NCI-H774 (cell line): ENCODE measurements at places on chromosomes 11 and 22.
A peak's percentile ranks its signal among the peaks of the same experiment; 100 is the strongest.

- DNase-seq: no peak
Observed at GRCh38 chr11:25961539-25961938, 370.4 kb upstream of the ANO3 start.

GRCh38 chr11:117839380-117839881 is 14.9 kb upstream of the FXYD2 start:
- no peak for DNase-seq

DNA sequence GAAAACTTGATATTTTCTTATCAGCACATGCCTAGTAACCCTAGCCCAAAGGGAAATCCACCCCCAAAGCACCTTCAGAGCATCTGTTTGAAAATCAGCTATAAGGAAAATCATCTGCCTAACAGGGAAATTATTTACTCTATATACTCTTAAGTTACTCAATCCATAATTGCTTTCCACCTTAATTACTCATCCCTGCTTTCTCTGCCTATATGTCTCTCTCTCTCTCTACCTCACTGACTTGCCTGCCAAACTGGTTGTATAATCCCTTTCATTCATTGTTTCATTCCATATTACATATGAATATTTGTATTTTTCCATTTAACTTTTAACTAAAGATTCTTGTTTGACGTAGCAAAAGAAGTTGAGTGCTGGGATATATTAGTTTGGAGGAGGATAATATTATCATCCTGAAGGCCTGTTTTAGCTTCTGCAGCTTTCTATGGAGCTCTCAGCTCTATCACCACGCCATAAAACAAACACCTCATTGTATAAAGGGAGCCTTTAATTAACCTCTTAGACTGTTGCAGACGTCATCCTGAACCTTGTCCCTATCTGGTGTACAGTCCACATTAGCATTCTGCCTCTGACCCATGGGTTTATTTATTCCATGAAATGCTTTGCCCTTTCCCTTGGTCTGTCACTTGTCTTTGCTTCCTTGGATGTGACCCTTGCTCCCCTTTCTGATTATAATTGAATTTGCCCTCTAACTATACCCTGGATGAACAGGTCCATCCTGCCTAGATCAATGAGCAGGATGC is 98.9 kb downstream of the INSC start:
- DNase-seq: no peak

DNA sequence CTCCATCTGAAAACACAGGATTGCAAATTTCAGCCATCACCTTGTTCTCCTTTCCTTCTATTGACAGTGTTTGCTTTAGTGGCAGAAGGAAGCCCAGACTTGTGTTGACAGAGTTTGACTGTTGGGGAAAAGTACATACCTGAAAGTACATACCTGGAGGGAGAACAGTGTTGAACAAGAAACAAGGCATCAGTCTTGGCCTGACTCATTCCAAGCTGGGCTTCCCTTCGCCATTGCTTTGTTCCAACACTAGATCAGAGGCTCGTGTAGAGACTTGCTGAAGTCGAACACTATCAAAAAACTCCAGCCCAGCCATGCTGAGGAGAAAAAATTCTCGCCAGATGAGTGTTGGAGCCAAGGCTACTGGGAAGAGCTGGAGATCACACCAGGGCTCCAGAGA is 133.4 kb downstream of the BBOX1 start:
- peak; percentile 50 for DNase-seq

DNA sequence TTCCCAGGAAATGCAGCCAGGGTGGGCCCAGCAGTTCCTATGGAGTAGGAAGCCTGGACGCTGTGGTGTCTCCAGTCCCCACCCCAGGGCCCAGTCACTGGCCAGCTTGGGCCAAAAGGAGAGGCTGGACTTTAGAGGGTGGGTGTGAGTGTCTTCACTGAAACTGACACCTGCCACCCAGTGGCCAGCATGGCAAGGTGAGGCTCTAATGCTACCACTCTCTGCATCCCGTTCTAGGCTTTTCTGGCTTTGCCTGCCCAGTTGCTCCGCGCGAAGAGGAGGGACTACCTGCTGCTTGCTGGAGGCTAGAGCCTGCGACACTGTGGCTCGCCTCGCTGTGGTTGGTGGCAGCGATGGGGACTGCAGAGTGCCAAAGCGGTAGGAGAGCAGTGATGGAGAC is 35.4 kb downstream of the C22orf42 start:
- DNase-seq: no peak

GRCh38 chr22:36386351-36386899 is 1.3 kb downstream of the MYH9 start:
- DNase-seq: no peak

- DNase-seq: no peak
Observed at GRCh38 chr22:41215409-41215808, 10.3 kb downstream of the L3MBTL2 start.

DNA sequence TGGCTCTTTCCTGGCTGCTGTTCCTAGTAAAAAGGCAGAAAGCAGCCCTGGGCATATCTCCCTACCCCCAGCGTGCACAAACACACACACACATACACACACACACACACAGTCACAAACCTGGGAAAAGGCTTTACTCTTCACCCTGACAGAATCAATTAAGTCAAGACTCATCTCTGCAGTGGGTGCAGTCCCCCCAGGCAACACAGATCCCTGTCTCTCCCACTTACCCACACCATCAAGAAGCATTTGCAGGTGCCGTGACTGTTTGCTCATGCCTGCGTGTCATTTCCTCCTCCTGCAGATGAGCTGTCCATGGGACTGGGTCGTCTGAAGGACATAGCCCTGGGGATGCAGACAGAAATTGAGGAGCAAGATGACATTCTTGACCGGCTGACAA is 28.6 kb downstream of the SNAP29 start:
- no peak for DNase-seq

DNA sequence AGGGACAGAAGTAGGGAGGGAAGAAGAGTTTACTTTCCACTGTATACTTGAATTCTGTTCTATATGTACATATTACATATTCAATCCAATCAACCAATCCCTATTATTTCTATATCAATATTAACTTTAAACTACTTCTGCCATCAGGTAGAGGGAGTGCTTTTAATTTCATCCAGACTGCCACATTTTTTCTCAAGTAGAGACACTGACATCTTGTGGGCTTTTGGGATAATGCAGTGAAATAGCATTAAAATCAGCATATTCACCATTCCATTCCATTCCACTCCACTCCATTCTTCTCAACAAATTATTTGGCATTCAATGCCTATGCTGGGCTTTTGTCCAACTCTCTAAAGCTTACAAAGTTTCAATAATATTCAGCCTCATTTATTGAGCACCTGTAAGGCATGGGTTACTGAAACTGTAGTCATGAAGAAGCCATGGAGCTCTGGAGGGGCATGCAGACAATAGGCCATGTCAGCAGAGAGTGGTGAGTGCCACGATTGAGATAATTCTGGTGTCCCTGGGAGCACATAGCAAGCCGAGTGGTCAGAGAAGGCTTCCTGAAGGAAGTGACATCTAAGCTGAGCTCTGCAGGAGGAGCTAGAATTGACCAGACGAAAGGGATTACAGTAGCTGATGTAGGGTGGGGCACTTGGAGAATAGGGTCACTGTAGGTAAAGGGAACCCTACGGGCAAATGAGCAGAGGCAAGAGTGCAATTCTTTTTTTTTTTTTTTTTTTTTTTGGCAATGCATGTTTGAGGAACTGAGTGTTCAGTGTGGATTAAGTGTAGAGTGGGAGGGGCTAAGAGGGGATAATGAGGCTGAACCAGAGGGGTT is 12.8 kb upstream of the CLPB start:
- peak; percentile 43 for DNase-seq

GRCh38 chr11:64449381-64450167 is 90.6 kb downstream of the RPS6KA4 start:
- peak; percentile 54 for DNase-seq

GRCh38 chr22:36145881-36146280 is 14.7 kb downstream of the APOL3 start:
- DNase-seq: no peak

- DNase-seq: no peak
Observed at GRCh38 chr22:42184852-42185251, 54.2 kb upstream of the CYP2D6 start.

DNA sequence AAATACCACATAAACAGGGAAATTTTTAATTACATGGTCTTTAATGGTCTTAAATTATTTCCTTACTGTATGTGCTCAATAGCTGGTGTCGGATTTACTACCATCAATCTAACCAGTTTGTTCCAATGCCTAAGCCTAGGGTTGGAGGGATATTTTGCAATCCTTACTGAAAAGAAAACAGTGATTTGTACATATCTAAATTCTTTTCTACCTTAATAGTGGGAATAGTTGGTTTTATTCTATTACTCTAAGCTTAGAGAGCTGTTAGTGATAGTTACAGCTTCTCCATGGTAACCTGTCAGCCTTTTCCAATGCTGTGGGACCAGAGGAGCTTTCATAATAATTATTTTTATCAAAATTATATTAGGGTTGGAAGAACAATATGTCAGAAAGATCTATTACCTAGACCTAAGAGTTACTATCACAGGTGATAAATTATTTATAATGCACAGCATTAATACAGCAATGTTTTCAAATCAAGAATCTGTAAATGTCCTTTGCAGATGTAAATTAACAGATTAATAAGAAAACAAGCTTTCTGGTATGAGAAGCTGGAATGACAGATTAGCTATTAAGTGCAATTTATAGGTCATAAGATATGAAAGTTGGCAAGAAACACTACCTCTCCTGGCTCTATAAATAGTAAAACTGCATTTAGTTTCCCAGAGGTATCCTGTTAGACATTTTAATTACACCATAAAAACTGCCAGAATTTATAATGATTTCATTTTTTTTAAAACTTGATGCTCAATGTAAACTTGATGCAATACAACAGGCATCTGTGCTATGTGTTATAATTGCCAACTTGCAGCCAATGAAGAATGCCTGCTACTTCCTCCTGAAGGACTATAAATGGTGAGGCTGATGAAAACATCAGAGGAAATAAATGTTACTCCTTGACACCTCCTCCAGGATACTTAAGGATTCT is 262.0 kb upstream of the PITPNB start:
- DNase-seq: no peak

DNA sequence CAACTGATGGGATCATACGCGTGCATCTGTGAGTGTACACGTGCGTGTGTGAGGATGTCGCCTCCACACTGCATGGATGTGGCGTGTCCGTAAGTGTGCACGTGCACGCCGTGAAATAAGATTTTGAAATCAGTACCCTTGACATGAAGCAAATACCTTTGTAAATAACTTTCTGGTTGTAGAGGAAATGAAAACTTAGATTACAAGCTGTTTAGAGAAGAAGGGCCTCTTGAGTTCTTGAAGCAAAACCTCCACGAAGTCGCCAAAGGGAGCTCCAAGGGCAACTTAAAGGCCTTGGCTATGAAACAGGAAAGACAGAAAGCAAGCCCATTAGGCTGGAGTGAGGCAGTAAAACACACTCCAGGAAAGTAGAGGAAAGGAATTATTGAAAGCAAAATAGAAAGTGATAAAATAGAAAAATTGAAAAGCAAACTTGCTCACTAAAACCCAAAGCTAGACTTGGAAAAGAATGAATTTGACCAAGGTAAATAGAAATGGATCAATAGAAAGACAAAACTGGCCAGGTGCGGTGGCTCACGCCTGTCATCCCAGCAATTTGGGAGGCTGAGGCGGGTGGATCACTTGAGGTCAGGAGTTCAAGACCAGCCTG is 29.7 kb upstream of the TOLLIP start:
- no peak for DNase-seq
